Coronary artery (tissue), 2 donors: ENCODE measurements at places on chromosomes 7 and 10.
A peak's percentile ranks its signal among the peaks of the same experiment; 100 is the strongest.

- no peak for DNase-seq
These were observed 1.2 kb downstream of the CLDN3 start for GRCh38 chr7:73768641-73769480.

- no peak for DNase-seq
These were observed 42.9 kb downstream of the PAX2 start for GRCh38 chr10:100788002-100788903.

DNA sequence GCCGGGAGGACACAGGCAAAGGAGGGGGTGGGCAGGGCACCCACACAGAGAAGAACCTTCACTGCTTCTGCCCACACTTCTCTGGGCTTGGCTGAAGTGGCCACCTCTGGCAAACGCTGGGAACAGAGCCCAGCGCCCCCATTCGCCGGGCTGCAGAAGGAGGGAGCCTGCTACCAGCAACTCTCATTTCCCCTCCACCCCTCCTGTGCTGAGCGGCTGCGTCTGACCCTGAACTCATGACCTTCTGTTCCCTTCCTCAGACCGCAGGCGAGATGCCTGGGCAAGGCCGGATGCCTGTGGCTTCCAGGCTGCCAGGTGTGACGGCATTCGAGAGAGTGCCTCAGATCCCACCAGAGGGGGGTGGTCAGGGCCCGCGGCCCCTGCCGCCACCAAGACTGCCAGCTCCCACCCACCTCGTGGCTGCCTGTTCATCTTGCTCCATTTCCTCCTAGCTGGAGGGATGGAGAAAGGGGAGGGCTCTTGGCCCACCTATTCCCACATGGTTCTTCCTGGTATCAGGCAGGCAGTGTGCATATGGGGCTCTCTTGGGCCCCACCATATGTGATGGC, 19.8 kb downstream of the DNAJB12 start:
- DNase-seq = peak; percentile 99

DNA sequence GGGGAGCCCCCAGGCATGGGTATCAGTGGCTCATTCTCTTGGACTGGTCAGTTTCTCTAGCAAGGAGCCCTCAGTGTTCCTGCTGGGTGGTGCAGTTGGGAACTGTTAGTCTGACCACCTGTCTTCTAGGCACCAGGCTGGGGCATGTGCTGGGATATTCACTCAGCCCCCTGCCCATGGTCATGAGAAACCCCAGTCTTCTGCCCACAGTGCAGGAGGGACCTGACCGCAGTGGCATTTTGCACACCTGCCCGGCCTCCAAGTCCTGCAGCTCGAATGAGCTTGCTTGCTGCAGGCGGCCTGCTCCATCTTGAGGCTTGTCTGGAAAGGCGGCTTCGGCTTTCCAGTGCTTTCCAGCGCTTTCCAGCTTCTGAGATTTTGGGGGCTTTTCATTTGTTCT, 36.3 kb downstream of the CUX1 start:
- DNase-seq = no peak

GRCh38 chr7:4791101-4791737, 15.8 kb downstream of the AP5Z1 start:
- no peak for DNase-seq

DNA sequence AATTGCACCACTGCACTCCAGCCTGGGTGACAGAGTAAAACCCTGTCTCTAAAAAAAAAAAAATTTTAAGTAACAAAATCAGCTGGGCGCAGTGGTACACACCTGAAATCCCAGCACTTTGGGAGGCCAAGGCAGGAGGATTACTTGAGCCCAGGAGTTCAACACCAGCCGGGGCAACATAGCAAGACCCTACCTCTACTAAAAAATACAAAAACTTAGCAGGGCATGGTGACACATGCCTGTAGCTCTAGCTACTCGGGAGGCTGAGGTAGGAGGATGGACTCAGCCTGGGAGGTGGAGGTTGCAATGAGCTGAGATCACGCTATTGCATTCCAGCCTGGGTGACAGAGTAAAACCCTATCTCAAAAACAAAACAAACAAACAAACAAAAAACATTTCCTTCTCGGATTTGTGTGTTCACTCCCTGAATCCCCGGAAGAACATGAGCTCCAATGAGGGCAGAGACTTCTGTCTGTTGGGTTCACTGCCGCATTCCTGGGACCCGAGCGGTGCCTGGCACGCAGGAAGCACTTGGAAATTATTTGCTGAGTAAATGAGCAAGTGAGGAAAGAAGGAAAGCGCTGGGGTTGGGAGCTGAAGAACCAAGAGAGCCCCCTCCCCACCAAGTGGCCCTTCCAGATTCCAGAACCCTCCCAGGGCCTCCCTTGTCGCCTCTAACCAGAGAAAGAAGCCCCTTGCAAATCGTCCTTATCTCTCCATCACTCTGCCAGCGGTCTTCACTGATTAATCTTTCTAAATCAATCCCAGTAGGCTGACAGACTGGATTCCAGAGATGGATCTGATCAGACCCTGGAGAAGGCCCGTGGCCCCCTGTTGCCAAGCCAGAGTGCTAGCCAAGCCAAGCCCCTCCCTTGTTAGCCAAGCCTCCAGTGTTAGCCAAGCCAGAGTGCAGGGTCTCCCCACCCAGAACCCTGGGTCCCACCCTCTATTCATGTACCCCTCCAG, 6.2 kb downstream of the TNRC18 start:
- no peak for DNase-seq

- DNase-seq = no peak
These were observed 8.9 kb upstream of the CYREN start for GRCh38 chr7:135179321-135179925.

- DNase-seq = no peak
These were observed 99.0 kb upstream of the EGR2 start for GRCh38 chr10:62915158-62915557.

GRCh38 chr7:45721686-45722598, 147.8 kb downstream of the ADCY1 start:
- no peak for DNase-seq

GRCh38 chr7:37927773-37928444, 7.5 kb downstream of the EPDR1 start:
- DNase-seq = no peak

DNA sequence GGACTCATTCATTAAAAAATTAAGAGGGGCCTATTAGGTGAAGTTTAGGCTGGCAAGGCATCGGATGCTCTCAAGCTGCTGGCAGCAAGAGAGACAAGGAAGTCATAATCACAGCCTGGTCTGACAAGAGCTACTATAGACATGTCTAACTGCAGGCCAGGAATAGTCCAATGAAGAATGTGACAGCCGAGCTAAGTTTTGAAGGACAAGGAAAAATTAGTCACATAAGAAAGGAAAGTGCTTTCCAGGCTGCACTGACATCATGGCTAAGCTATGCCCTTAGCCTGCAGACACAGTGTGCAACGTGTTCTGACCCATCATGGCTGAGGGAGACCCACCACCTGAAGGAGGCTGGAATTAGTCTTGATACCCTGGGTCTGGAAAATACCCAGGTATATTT, 281.1 kb downstream of the PLXNA4 start:
- no peak for DNase-seq

DNA sequence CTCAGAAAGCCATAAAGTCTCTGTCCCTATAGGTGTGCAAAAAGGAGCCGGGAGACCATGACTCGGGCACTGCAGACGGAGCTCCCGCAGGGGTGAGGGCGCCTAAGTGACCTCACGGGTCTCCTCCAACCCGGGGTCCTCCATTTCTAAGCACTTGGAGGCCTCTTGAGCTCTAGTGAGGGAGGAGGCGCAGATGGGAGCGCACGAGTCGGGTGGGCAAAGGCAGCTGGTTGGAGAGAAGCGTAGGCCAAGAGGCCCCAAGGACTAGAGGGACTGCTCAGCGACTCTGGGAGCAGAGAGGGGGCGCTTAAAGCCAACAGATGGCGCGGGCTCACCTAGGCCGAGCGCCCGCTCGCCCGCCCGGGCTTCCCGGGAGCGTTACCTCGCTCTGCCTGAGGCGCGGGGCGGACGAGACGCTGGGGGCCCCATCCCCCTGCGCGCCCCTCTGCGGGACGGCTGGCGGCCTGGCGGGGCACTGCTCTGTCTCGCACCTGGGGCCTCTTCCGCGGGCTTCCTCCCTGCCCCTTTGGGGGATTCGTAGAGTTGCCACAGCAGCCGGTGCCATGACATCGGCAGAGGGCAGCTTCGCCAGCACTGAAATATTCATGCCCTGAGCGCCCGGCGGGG, 523 bp upstream of the CDH23 start:
- peak; percentile 72 for DNase-seq

DNA sequence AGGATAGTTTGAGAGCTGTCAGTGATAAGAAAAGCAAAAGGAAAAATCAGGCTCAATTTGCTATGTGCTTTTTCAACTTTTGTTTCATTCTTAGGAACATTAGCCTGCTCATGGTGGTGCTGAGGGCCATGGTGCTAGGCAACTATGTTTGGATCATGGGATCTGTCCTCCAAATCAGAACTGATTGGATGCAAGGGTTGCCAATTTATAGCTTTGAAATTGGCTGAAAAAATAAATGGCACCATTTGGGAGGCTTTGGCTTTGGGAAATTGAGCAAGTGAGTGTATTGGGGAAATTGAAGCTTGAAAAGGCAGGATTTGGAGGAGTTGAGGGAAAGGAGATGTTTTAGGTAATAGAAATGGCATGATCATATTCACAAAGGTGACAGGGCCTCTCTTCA, 103.8 kb downstream of the CYP26A1 start:
- no peak for DNase-seq

DNA sequence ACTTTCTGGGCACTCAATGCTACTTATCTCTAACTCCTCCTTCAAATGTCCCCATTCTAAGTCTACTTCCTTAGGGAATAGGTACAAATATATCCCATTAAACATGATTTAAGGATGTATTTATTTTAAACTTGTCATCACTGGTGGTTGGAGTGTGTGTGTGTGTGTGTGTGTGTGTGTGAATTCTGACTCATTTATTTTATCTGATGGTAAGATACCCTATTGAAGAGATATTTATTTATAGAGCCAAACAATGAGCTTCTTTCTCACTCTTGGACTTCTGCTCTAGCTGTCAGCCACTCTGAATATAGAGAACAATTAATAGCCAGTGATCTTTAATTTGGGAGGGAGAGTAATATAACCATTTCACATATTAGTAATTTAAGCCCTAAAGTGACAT, 17.8 kb upstream of the MAGI2 start:
- DNase-seq = no peak

GRCh38 chr7:141452911-141453310, 98.3 kb upstream of the AGK start:
- DNase-seq = no peak

GRCh38 chr10:60960913-60961312, 16.9 kb upstream of the RHOBTB1 start:
- DNase-seq = no peak

DNA sequence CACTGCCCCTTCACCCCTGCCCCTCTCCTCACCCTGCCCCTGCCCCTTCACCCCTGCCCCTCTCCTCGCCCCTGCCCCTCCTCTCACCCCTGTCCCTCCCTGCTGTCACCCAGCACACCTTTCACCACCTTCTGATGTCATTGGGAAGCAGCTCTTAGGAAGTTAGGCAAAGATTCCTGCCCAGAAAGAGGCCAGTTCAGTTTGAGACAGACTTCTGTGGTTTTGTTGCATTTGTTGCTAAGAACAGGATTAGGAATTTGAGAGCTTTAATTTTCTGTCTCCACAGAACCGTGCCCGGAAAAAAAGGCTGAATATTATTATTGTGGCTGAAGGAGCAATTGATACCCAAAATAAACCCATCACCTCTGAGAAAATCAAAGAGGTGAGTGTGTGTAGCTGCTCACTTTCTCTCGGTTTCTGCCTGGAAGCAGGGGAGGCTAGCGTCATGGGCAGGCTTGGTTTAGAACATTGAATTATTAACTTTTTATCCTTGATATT, 39.6 kb downstream of the PFKP start:
- DNase-seq = no peak

DNA sequence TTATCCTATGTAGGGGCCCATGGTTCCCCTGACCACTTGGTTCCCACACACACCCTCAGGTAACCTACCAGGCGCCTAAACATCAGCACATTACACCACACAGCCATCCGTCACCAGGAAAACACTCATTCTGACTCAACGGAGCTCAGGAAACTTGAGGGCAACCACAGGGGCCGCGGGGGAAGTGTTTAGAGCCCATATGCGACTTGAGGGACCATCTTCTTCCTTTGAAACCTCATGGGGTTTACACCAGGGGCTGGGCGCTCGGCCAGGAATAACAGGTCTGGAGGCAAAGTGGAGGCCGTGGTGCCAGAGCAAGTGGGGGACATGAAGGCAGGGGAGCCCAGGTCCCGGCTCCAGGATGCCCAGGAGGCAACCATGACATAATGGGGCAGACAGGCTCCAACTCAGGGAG, 1.5 kb downstream of the STX1A start:
- DNase-seq = no peak

DNA sequence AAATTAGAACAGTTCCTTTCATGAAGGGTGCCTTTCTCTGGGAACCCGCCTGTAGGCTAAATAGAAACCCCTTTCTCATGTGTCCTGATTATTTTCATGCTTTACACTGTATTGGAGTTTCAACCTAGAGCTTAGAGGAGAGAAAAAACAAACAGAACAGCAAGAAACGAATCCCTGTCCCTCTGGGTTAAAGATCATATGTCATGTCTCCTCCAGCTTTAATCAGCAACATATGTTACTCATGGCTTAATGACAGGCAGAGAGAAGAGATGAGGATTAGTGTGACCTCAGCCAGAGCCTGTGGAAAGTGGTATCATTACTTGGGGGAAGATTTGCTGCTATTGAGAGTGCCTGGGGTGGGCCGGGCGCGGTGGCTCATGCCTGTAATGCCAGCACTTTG, 32.1 kb downstream of the CRCP start:
- DNase-seq = no peak

- DNase-seq = no peak
These were observed 29.5 kb downstream of the JCAD start for GRCh38 chr10:30029872-30030256.

DNA sequence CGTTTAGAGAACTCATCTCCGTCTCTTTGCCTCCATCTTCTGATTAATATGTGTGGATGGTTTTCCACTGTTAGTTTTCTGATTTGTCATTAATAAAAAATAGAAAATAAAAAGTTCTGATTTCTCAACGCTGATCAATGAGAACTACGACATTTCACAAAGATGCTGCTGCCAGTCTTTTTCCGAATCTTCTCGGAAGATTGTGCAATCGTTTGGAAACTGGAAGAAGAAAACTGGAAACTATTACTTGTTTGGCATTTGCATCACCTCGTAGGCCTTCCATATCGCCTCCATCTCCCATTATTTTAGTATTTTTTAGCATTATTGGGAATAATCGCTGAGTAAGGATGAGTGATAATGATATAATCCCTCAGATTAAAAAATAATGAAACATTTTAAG, 123.2 kb upstream of the KLF6 start:
- no peak for DNase-seq

GRCh38 chr7:70477036-70478010, 654.6 kb upstream of the GALNT17 start:
- no peak for DNase-seq
